HuH-7.5 (cell line): ENCODE measurements at places on chromosomes 5 and 9.

GRCh38 chr5:137672001-137672400, 63.9 kb downstream of the KLHL3 start:
- DNase-seq = no peak

- DNase-seq = no peak
Measured at GRCh38 chr5:125882061-125882460, 541.1 kb upstream of the GRAMD2B start.

DNA sequence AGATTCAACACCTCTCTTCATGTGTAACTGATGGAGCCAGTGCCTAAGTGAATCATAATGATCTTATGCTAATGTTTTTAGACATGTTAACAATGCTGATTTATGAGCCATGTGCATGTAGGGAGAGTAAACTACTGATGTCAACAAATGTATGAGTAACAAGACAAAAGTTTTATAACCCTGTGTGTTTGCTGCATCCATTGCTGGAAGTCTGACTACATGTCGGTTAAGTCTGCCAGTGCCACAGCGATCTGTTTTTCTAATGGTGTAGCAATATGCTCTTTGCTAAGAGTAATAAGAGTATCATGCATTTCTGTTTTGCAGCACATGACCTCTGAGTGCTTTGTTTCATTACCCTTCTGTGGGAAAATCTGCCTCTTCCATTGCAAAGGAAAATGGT, 26.4 kb upstream of the TMOD1 start:
- DNase-seq = no peak

DNA sequence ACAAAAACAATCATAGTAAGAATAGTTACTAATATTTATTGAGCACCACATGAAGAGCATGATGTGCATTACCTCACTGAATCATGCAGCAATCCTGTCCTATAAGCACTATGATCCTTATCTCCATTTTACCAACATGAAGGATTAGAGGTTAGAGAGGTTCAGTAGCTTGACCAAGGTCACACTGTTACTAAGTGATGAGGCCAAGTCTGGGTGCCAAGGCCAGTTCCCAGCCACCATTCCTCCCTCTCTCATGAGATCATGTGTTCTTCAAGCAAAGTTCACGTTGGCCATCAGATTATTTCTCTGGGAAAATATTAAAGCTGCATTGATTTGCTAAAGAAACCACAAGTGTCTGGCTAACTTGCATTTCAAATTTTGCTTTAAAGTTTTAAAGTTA, 31.0 kb downstream of the PDE8B start:
- no peak for DNase-seq

DNA sequence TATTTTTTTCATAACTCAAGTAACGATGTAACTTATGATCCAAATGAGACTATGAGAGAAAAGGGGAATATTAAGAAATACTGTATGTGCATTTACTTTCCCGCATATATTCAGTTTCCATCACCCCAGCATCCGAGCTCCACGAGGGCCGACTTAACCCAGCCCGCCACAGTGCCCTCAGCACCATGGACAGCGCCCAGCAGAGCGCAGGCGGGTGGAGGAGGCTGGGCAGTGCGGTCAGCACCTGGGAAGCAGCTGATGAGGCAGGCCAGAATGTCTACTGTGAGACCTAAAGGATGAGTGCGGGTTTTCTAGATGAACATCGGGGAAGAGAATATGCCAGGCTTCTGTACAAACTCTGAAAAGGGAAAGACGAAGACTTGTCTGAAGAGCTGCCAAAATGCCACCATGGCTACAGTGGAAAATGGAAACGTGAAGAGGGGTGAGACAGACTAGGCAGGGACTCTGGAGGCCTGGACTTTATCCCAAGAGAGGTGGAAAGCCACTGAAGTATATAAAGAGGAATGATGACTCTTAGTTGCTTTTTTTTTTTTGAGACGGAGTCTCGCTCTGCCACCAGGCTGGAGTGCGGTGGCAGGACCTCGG, 34.5 kb upstream of the MED27 start:
- peak; percentile 68 for DNase-seq

DNA sequence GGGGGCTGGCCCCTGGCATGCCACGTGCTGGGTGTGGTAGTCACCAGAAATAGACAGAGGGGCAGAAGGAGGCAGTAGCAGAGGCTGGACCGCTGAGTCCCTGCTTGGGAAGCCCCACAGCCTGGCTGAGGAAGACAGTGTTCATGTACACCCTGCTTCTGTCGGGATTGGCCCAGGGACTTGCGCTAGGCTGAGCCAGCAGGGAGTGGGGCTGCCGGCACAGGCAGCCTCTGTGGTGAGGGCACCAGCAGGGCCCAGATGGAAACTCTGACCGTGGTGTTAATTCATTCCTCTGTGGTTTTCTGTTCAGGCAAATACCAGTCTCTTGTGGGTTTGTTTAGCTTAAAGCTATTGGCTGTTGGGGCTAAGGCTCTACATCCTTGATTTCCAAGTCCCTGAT, 108.6 kb upstream of the RAD23B start:
- DNase-seq = no peak

GRCh38 chr5:132256086-132256782, 1.3 kb upstream of the PDLIM4 start:
- no peak for DNase-seq

- DNase-seq = no peak
Measured at GRCh38 chr5:67528953-67529352, 332.4 kb upstream of the CD180 start.

- no peak for DNase-seq
Measured at GRCh38 chr5:15388866-15389265, 111.1 kb upstream of the FBXL7 start.

DNA sequence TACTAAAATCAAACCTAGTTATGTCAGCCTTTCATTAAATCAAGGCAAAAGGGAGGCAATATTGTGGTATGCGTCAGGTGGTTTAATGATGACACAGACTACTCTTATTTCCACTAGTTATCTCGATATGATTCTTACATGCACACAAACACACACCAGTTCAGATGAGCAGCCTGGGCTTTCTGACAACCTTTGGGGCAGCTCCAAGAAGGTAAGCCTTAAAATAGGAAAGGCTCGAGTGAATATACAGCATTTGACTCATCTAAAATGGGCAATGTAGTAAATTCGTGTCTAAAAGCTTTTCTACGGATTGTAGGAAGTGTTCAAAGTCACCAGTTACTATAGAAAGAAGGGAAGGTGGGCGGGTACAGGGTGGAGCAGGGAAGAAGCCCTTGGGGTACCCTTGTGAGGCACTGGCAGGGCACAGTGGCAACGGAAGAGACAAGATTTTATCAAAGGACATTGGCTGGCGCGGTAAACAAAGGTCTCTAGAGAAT, 1.9 kb downstream of the ANKH start:
- no peak for DNase-seq

DNA sequence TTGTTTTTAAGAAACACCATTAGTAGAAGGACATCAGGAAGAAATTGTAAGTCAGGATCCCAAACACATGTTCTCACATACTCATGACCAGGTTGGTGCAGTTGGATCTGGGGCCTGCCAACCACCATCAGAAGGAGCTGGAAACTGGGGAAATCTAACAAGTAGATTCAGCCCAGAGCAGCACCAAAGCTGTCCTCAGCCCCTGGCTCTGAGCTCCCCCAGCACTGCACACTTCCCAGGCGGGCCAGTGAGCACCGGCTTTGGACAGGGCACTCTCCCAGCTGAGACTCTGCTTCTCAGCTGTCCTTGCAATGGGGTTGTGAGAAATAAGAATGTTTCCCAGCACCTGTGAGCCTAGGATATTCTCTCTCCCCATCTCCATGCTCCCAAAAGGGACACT, 162.5 kb downstream of the PAX5 start:
- DNase-seq = no peak

- DNase-seq = no peak
Measured at GRCh38 chr5:90134892-90135291, 274.7 kb downstream of the CETN3 start.

GRCh38 chr9:98732801-98733200, 24.1 kb upstream of the GABBR2 start:
- DNase-seq = no peak

GRCh38 chr9:68690088-68690487, 15.0 kb upstream of the PIP5K1B start:
- DNase-seq = no peak

- no peak for DNase-seq
Measured at GRCh38 chr9:76400534-76401096, 6.4 kb upstream of the RFK start.

DNA sequence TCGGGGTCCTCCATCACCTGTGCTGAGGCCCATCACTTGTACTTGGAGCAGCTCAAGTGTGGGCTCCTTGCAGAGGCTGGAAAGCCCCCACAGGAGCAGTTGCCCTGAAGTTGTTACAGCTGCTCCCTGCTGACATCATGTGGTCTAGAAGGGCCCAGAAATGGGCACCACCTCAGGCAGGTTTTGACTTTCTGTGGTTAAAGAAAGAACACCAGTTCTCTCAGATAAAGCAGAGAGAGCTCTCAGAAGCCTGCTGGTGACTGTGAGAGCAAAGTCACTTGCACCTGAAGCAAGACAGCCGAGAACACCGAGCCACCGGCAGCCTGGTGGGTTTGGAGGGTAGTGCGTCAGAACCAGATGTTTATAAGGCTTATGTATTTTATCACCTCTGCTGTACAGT, 70.4 kb downstream of the MVB12B start:
- DNase-seq = no peak

DNA sequence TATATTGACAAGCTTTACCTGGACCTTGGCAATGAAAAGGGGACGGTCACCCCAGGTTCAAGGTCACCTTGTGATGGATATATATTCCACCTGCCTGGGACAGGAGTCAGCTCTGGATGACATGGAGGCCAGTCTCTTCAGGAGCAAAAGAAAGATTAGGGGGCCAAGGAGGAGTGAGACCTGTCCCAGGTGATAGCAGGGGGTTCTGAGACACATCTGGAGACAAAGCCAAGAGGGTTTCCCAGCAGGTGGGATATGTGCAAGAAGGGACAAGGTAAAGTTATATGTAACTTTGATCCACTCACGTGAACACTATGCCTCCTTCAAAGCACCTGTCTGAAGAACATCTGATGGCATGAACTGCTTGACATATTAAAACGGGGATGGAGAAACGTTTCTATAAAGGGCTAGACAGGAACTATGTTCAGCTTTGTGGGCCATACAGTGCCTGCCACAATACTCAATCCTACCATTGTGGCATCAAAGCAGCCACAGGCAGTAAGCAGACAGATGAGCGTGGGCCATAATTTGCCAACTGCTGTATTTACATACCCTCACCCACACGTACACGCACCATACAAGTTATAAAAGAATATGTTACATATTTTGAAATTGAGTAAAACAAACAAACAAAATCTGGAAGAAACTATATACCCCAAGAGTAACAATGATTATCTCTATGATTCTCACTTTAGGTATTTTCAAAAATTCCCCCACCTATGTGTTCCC, 62.9 kb upstream of the ZNF622 start:
- DNase-seq = no peak

DNA sequence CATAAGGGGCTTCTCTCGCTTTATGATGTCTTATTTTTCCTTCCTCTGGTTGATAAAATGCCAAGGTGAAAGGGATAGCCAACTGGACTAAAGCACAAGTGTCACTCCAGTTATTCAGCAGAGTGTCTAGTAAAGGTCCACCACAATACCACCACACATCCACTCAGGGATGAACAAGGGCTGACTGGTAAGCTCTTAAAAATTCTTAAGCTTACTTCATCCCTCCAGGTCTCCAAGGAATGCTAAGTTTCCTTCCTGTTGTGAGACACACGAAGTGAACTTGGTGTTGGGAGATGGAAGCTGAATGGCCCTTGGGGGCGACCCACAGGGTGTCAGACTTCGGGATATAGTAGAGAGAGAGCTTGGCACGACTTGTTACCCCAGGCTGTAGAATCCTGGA, 3.2 kb upstream of the HMGCS1 start:
- no peak for DNase-seq

GRCh38 chr9:12702160-12702758, 9.1 kb downstream of the TYRP1 start:
- peak; percentile 3 for DNase-seq

DNA sequence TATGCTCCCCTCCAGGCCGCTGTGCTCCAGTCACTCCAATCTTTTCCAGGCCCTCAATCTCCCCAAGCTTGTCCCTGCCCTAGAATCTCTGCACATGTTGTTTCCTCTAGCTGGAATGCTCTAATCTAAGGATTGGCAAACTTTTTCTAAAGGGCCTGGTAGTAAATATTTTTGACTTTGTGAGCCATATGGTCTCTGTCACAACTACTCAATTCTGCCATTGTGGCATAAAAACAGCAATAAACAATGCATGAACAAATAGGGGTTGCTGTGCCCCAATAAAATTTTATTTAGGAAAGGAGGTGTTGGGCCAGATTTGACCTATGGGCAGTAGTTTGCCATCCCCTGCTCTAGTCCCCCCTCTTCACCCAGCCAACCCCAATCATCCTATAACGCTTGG, 150.5 kb upstream of the LRRTM2 start:
- DNase-seq = no peak

DNA sequence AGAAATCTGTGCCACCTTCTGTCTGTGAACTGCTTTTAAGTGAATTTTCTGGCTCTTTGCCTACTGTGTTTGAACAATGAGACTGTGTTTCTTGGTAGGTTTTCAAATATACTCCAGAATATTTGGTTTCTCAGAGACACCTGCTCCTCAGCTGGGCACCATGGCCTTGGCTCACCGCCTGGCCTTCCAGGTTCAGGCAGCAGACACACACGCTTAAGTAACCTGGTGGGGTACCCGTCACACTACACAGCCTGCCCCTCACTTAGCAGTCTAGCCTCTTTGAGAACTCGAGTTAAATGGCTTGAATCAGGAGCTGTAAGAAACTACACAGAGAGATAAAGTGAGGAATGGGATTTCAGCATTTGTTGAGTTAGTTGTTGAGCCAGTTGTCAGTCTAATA, 530.5 kb downstream of the MTRR start:
- DNase-seq = no peak

GRCh38 chr9:127835991-127836516, 18.4 kb downstream of the ENG start:
- DNase-seq = no peak

GRCh38 chr5:109982966-109983534, 293.3 kb downstream of the MAN2A1 start:
- no peak for DNase-seq

DNA sequence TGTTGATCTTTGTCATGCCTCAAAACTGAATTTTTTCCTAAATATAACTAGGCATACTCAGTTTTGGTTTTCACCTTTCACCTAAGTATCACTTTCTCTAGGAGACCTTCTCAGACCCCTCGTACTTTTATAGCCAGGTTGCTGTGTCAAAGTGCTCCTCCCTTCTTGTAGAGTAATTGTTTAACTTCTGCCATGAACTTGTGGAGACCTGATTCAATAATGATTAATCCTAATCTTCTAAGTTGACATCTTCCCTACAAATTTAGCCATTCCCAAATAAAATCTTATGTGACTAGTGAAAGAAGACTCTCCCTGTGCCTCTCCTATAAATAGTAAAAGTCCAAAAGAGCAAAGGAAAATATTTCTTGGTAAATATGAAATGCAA, 159.8 kb downstream of the SPATA31D1 start:
- no peak for DNase-seq

DNA sequence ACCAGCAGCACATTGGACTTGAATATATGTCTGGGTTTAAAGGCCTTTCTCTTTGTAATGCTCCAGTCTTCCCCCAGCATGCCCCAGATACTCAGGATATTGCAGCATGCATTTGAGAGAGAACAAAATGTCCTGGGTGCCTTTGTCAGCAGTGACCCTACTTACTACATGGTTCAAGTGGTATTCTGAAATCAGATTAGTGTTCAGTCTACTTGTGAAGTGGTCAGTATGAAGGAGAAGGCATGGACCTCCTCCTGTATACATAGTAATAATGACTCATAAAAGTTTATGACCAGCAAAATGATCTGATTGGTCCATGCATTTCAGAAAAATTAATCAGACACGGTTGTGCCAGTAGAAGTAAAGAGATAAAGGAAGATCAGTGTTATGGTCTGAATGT, 25.4 kb downstream of the GPR21 start:
- no peak for DNase-seq

- DNase-seq = no peak
Measured at GRCh38 chr5:78003919-78004318, 227.8 kb upstream of the TBCA start.
